NCI-H2081 (cell line): ENCODE measurements at places on chromosomes 16 and 17.

DNA sequence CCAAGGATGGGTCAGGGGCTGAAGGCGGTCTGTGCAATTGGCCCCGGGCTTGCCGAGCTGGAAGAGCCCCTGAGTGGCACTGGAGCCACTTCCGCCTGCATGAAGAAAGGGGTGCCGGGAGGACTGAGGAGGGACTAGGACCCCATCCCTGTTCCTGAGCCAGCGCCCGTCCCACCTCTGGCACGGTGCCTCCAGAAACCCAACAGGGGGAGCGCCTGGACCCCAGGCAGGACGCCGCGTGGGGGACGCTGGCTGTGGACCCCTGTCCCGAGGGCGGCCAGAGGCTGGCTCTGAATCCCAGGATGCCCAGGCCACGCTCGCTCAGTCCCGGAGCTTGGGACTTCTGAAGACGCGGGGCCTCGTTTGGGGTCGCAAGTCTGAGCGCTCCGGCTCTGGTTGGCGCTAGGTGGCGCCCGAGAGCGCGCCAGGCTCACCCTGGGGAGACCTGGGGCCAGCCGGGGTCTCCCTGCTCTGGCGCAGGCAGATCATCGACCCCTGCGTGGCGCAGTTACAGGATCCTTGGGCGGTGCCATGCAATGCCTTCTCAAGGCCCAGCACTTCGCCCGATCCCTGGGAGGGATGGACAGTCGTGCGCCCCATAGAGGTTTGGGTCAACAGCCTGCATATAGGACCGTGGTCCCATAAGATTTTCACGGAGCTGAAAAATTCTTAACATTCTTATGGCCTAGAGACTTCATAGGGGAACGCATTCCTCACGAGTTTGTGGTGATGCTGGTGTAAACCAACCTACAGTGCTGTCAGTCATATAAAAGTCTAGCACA is 58.5 kb upstream of the CREBBP start:
- peak; percentile 43 for DNase-seq

DNA sequence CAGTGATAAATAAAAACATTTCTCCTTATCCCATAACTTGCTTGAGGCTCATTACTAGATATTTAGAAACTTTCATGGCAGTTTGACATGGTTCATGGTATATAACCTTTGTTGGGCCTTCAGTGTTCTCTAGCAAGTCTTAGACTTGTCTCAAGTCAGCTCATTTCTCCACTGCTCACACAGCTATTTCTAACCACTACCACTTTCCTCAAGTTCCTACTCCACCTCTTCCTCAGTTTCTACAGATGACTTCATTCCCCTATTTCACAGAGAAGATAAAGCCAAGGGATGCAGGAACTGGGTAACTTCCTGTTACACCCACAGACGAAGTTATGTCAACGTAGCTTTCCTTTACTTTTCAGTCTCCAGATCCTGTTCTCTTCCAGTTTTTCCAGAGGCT is 23.2 kb downstream of the NLK start:
- no peak for DNase-seq

DNA sequence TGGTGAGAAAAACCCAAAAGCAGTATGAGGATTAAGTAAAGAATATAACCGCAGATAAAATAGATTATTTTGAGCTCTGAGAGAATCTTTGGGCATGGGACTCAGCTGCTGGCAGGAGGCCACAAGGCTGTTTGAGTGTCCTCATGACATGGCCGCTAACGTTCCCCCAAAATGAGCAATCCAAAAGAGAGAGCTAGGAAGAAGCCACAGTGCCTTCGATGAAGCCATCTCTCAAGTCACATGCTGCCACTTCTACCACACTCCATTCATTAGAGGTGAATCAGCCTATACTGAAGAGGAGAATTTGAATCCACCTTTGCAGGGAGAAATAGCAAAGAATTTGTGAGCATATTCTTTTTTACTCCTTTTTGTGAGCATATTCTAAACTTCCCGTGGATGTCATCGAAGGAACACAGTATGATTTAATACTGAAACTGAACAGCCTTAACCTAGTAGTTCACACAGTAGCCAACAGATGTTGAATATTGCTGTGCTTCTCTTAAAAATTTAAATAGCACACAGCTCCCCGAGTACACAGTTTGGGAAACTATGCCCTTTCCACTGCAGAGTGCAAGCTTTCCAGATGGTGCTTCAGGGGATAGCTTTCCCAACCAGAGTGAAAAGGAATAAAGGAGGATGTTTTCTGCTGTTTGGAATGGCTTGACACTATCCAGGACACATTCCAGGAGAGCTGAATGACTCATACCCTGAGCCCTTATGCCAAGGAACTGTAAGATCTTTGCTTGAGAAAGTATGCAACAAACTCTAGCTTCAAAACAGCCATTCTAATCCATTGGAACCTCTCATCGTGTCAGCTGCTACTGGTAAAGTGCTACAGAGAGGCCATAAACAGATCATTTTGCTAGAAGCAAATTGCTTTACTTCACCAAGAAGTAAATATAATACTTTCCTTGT is 33.9 kb downstream of the ANKFY1 start:
- no peak for DNase-seq

GRCh38 chr16:9821970-9822369 is 360.3 kb downstream of the GRIN2A start:
- no peak for DNase-seq

DNA sequence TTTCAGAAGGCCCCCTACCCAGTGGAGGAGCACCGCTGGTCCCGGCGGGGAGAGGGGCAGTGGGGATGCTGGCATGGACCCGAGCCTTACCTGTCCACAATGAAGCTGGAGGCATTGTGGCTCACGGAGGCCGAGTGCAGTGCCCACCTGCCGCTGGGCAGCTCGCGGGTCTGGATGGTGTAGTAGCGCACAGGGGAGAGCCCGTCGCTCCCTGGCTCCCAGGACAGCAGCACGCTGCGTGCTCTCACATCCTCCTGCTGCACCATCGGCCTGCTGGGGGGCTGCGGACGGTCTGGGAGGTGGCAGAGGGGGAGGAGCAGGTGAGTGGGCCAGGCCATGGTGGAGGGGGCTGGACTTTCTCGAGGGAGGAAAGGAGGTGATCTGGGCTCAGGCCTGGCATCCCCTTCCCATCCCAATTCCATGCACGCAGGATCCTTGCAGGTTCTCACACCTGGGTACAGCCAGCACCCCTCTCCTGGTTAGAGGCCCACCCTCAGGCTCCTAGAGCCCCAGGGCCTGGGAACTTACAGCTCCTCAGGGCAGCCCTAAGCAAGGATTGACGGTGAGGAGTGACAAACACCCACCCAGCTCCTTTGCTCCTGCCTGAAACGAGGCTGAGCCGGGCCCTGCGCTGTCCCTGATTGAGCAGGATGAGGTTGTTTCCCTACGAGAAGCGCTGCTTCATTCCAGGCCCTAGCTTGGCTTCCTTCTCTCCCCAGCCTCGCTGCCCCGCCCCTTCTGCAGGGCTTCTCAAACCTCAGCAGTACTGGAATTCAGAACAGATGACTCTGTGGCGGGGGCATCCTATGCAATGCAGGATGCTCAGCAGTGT is 76.2 kb upstream of the CDC42EP4 start:
- no peak for DNase-seq

DNA sequence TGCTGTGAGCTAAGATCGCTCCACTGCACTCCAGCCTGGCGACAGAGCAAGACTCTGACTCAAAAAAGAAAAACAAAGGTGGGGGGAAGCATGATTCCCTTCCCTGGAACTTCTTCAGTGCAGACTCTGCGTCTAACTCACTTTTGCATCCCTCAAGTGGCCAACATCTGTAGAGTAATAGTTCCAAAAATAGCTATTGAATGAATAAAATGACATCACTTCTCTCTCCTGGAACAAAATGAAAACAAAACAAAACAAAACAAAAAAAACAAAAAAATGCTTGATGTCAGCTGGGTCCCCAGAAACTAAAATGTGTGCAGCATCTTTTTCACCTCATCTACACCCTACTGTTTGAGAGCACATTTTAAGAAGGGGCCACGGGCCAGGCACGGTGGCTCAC is 197.7 kb upstream of the NOG start:
- no peak for DNase-seq

GRCh38 chr17:64345689-64346376 is 44.8 kb downstream of the PECAM1 start:
- DNase-seq = no peak

- DNase-seq = no peak
These were observed 19.9 kb upstream of the MTMR4 start for GRCh38 chr17:58534331-58534730.
